ENCODE measurements at places on chromosomes 12 and 14.
A peak's percentile ranks its signal among the peaks of the same experiment; 100 is the strongest.

DNA sequence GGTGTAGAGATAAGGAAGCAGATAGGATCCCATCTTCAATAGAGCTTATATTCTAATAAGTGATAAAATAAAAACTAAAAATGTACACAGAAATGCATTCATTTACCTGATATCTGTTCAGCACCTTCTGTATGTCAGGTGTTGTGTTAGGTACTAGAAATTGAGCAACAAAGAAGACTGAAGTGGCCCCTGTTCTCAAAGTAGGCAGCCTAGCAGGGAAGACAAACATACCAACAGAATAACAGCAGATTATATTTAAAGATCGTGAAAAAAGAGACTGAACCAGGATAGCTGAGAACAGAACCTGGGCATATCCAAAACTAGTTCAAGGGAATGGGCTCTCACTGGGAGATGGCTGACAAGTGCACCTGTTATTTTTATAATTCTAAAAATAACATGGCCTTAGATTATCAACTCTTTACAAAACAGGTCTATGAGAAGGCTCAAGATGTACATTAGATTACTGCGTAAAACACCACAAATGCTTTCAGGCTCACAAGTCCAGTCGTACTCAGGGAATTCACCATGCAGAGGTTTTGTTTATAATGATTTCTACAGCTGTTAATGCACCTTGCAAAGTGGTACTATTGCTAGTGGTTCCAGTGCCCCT lies 16.4 kb downstream of the ANO6 start:
- no peak for DNase-seq

GRCh38 chr14:86673523-86673969 lies 1143.6 kb downstream of the FLRT2 start:
- DNase-seq, result no peak

GRCh38 chr12:111330800-111331752 lies 37.8 kb downstream of the PHETA1 start:
- DNase-seq, result peak; percentile 77

- no peak for DNase-seq
Measured at GRCh38 chr12:86730233-86730632, 474.0 kb upstream of the MGAT4C start.

DNA sequence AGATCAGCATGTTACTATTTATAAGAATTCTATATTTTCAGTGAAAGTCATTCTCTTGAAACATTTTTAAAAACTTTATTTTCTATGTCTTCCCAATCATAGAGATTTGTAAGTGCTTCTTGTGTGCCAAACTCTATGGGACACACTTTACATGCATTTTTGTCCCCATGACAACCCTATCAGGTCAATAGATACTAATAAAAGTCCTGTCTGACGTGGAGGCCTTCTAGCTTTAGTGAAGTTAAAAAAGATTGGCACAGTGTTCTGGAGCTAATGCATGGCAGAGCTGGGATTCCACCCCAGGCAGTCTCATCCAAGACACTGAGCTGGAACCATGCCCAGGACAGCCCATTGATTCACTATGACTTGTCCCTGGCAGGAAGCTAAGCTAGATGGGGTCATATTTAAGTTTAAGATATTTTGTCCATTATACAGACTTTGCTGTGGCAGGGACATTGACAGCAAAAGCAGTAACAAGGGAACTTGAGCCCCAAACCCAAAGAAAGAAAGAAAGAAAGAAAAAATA lies 28.1 kb downstream of the TTC6 start:
- no peak for DNase-seq

- no peak for DNase-seq
Measured at GRCh38 chr12:49253033-49253623, 11.8 kb upstream of the TUBA1C start.

GRCh38 chr14:63727231-63727735 lies 582 bp downstream of the SGPP1 start:
- peak; percentile 18 for DNase-seq

GRCh38 chr14:102608064-102608446 lies 15.6 kb downstream of the RCOR1 start:
- DNase-seq, result no peak

DNA sequence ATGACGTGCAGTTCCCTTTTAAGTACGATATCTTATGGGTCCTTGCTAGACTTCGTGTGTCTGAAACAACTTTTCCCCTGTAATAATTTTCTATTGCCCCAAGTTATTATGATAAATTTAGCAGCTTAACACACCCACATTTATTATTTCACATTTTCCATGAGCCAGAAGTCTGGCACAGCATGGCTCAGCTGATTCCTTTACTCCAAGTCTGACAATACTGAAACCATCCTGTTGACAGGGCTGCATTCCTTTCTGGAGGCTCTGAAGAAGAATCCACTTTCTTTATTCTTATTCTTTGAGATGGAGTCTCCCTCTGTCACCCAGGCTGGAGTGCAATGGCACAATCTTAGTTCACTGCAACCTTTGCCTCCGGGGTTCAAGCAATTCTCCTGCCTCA lies 80.9 kb downstream of the DENND5B start:
- no peak for DNase-seq

DNA sequence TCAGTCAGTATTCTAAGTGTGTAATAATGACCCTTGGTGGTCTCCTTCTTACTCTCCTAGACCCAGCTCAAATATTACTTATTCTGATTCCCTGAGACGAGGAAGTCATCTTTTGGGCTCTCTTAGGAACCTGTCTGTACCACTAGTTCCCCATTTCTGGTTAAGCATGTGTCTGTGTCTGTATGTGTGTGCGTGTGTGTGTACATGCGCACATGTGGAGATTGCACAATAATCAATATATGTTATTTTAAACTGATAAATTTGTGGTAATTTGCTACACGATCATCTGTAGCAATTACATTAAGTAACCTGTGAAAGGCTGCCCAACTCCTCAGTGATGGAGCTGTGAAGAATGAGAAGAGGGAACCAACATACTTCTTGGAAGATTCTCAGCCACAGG lies 132.2 kb downstream of the ASCL4 start:
- DNase-seq, result no peak

DNA sequence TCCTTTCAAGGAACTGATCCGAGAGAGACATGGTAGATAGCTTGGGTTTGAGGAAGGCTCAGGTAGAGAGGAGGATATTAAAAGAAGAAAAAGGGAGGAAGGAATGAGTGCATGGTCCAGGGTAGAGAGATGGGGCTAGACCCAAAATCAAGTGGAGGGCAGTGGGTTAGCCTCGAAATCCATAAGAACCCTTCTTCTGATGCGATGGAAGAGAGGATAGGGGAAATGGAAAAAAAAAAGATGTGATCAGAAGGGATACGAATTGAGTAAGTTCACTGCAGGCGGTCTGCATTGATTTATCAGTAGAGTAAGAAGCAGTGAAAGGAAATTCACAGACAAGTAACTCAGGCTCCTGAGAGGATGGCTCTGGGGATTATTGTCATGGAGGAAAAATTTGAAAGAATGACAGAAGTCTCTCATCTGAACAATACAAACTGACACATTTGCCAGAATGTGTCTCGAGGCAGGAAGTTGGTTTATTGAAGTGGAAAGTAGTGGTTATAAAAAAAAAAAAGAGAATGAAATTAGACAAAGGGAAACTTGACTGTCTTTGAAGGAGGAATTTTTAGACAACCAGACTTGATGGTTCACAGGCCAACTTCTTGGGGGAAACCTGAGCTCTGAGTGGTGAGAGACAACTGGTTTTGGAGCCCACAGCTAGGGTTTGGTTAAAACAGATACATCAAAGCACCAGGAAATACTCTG lies 10.2 kb downstream of the PPFIBP1 start:
- DNase-seq, result no peak

DNA sequence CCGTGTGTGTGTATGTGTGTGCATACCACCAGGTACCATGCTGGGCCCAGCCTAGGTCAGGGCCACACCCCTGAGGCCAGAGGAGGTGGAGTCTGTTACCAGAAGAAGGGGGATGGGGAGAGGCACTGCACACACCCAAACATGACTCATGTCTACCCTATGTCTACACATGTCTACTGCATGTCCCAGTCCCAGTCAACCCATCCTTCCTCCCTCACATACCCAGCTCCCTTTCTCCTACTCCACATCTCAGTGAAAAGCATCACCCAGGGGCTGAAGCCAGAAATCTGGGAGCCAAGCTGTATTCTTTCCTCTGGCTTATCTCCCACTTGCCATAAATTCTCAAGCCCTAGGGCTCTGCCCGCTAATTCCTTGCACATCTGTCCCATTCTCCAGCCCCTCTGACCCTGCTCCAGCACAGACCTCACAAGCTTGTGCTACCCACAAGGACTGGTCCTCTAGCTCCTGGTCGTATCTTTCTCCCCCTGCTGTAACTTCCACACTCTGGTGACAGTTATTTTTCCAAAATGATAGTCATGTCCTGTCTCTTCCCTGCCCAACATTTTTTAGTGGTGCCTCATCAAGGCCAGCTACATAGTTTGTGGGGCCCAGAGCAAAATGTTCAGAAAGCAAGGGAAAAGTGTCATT lies 18.0 kb upstream of the APPL2 start:
- DNase-seq, result no peak

GRCh38 chr14:32683679-32684078 lies 255.0 kb upstream of the NPAS3 start:
- no peak for DNase-seq

GRCh38 chr14:92892589-92892988 lies 30.4 kb upstream of the CHGA start:
- no peak for DNase-seq

GRCh38 chr14:23054000-23054811 lies 3.1 kb downstream of the CDH24 start:
- DNase-seq, result no peak

DNA sequence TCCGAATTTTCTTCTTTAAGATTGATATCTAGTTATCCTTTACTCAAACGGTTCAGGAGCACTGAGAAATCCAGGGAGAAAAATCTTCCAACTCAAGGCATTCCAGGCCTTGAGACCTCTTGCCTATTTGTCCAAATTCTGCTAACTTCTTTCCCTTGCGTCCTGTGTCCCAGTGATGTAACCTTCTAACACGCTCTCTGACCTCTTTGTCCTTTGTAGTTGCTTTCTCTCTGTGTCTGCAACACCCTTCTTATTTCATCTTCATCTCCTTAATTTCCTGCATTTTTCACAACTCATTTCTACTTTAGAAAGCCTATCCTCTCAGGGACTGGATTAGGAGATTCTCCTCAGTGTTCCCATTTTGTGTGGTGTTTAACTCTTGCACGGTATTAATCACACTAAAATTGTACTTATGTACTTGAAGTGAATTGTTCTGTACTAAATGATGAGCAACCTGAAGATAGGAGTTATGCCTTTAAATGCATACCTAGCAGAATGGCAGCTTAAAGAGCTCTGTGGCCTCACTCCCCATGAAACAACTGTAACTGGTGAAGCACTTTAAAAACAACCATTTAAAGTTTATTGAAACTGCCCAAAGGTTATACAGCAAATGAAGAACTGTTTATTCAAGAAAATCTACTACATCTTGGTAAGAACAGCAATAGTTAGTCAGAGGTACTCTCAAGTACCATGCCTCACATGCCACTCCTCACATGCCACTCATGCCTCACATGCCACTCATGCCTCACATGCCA lies 7.4 kb upstream of the SNAPC1 start:
- no peak for DNase-seq

DNA sequence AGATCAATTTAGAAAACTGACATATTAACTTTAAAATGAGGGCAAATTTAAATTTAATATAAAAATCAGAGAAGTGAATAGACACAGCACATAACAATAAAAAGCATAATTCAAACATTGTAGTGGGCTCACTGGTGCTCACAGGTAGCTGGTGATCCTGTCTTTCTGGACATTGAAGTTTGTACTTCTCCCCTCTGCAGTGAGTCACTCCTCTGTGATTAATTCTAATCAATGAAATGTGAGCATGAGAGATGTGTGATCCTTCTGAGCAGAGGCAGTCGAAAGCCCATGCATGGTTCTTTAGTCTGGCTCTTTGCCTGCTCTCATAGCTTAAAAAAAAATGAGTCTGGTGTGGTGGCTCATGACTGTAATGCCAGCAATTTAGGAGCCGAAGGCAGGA lies 59.0 kb upstream of the RERGL start:
- no peak for DNase-seq

- no peak for DNase-seq
Measured at GRCh38 chr12:2681450-2682205, 113.1 kb upstream of the FKBP4 start.

DNA sequence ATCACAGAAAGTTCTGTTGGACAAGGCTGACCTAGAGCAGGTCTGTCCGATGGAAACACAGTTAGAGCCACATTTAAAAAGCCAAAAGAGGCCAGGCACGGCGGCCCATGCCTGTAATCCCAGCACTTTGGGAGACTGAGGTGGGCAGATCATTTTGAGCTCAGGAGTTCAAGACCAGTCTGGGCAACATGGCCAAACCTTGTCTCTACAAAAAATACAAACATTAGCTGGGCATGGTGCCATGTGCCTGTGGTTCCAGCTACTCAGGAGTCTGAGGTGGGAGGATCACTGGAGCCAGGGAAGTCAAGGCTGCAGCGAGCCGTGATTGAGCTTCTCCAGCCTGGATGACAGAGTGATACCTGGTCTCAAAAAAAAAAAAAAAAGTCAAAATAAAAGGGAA lies 14.9 kb downstream of the UBE3B start:
- DNase-seq, result no peak

GRCh38 chr12:15555446-15555845 lies 233.1 kb downstream of the PTPRO start:
- no peak for DNase-seq

- DNase-seq, result no peak
Measured at GRCh38 chr12:89134213-89134770, 218.0 kb downstream of the DUSP6 start.

DNA sequence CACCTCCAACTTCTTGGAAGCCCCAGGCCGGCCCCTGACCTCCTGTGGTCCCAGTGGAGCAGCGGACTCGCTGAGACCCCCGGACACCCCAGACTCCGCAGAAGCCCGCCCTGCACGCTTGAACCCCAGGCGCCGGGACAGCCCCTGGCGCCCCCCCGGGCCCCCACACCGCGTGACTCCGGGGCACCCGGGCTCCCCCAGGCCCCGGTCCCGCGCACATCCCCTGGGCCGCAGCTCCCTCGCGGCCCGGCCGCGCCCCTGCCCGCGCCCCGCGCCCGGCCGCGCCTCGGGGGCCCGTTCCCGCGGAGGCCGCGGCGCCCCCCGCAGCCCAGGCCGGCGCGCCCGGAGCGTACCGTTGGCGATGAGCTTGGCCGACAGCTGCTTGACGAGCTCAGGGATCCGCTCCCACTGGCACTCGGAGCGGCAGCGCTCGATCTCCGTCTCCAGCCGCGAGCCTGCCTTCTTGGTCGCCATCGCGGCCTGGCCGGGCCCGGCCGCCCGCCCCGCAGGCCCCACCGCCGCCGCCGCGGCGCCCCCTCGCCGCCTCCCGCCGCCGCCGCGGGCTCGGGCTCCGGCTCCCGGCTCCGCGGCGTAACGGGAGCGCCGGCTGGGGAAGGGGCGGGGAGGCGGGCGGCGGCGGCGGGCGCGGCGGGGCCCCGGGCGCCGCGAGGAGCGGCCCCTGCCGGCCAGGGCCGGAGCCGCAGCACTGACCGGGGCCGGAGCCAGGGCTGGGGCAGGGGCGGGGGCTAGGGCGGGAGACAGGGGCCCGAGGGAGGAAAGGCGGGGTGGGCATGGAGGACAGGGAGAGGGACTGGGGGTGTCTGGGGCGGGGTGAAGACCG lies at the start of gene TTC7B:
Gene TTC7B, minus strand, starts transcription at position 609 of the 841 bp plus-strand sequence. Its CDS starts 135 bp downstream, at position 474.
- DNase-seq, result peak; percentile 30
